ENCODE measurements at places on chromosomes 2 and 18.

- DNase-seq, result no peak
Observed at GRCh38 chr2:44573996-44574395, 212.2 kb downstream of the CAMKMT start.

DNA sequence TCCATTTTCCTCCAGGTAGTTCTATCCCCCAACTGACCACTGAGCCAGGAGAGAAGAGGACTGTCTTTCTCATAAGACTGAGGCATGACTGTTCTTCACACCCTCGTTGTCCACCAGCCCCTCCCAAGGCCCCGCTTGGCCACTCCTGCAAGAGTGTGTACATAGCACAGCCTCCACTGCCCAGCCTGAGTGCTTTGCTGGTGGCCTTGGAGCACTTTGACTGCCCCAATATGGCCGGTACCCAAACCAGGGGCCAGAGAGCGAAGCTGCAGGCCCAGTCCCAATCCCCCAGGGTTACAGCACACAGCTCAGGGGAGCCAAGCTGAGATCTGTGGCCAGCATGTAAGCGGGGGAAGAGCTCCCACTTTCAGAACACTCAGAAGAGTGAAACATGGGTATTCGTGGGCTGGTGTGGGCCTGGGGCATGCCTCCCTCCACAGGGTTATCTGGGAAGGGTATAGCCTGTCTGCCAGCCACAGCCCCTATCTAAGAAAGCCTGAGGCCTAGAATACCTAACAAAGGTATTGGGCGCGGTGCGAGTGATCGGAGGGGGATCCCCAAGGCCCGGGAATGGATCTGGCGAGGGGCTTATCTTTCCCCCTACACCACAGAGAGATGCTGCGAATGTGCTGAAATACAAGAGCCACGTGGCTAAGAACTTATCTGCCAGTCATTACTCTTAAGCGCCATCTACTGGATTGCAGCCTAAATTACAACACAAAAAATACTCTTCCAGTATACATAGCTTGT is 163.8 kb downstream of the WDPCP start:
- no peak for DNase-seq

- DNase-seq, result no peak
Observed at GRCh38 chr2:9761577-9761976, 81.7 kb upstream of the TAF1B start.

DNA sequence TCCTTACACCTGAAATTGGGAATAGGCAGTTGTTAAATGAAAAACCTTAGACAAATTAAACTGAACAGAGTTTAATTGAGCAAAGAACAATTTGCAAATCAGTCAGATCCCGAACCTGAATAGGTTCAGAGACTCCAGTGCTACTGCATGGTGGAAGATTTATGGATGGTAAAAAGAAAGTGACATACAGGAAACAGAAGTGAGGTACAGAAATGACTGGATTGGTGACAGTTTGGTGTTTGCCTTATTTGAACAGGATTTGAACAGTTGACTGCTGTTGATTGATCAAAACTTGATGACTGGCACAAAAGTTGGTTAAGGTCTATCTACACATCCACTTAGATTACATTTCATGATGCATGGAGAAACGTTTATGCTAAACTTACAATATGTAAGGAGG is 248.8 kb downstream of the HNMT start:
- DNase-seq, result no peak

DNA sequence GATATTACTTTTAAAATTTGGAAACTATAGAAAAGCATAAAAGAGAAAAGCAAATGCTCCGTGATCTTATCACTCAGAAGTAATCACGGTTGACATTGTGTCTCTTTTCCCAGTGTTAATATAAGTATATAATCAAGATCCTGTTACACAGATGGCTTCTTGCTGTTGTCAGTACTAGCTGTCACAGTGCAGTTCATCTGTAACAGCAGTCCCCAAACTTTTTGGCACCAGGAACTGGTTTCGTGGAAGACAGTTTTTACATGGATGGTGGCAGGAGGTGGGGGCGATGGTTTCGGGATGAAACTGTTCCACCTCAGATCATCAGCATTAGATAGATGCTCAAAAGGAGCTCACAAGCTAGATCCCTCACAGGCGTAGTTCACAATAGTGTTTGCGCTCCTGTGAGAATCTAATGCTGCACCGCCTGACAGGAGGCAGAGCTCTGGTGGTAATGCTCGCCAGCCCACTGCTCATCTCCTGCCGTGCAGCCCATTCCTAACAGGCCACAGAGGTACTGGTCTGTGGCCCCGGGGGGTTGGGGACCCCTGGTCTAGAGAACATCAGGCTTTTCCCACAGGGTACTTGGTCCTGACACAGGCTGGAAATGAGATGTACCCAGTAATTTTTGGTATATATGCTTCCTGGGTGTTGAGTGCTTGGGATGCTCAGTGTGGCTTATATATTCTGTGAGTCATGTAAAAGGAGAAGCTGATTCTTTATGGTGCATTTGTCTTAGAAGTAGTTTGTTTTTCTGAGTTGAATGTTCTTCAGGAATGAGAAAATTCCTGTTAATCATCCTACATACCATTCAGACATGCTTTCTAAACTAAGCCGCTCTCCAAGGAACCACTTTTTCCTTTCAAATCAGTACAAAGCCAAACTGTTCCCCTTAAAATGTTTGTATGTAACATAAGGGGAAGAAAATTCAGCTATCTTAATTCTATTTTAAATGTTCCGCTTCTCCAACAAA is 121.8 kb downstream of the NCK2 start:
- DNase-seq, result no peak

DNA sequence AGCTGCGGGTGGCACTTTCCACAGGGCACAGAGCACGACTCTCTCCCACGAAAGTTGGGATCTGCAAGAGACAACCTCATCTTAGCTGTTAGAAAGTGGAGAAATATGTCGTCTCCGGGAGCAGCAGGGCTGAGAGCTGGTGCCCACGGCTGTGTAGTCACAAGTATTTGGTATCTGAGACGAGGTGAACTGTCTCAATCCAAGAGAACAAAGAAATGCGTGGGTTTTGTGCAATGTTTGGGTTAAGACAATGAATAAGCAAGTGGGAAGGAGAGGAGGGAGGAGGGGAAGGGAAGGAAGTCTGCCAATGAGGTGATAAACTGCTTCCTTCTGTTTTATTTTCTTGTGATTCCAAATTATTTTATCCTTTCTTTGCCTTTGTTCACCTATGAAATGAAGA is 18.0 kb downstream of the DYTN start:
- no peak for DNase-seq

DNA sequence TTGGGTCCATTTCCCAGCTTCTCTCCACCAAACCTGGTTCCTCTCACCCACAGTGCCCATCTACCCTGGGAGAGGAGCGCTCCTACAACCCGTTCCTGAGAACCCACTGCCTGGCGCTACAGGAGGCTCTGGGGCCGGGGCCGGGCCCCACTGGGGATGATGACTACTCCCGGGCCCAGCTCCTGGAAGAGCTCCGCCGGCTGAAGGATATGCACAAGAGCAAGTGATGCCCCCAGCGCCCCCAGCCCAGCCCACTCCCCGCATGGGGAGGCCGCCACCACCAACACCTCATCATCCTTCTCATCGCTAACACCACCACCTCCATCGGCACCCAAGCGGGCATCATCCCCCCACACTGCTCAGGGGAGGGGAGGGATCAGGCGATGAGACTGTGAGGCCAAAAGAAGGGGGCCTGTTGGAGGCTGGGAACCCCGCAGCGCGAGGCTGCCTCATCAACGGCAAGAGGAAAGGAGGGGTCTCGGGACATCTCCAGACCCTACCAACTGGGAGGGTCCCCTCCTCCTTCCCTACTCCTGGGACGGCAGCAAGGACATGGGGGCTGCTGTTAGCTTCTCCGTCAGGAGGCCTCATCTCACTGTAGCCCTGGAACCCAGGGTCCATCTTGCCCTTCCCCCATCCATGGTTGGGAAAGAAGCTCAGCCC is 11.8 kb upstream of the CATIP start:
- DNase-seq, result no peak

GRCh38 chr2:48870503-48870902 is 115.0 kb upstream of the LHCGR start:
- DNase-seq, result no peak

DNA sequence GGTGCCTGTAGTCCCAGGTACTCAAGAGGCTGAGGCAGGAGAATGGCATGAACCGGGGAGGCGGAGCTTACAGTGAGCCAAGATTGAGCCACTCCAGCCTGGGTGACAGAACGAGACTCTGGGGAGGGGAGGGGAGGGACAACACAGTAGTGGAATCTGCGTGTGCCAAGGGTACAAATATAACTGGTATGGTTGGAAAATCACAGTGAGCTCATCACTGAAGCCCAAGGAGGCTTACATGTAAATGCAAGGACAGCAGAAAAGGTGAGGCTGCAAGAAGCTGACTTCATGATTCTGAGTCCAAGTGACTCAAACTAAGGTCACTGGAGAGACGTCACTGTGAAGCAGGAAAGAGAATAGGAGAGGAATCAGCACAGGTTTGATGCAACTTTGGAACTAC is 9.2 kb downstream of the SEPTIN10 start:
- DNase-seq, result no peak

- no peak for DNase-seq
Observed at GRCh38 chr2:33602201-33602830, 3.2 kb upstream of the FAM98A start.

DNA sequence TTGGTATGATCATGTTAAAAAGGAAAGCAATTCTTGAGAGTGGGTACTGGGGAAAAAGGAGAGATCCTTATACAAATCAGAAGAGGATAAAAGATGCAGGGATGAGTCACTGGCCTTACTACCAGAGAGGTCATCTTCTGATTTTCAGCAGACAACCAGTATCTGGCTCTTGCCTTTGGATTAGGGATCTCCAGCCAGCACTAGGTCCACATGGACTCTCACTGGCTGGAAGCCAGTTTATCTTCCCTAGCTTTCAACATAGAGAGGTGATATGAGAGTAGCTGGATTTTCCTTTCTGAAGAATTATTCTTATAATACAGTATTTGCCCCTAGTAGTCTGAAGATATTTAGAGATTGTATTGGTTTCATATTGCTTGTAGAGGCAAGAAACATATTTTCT is 30.2 kb downstream of the CERKL start:
- no peak for DNase-seq

GRCh38 chr2:8089596-8089995 is 592.3 kb upstream of the ID2 start:
- no peak for DNase-seq

GRCh38 chr2:200448455-200448854 is 61.4 kb downstream of the KCTD18 start:
- no peak for DNase-seq

DNA sequence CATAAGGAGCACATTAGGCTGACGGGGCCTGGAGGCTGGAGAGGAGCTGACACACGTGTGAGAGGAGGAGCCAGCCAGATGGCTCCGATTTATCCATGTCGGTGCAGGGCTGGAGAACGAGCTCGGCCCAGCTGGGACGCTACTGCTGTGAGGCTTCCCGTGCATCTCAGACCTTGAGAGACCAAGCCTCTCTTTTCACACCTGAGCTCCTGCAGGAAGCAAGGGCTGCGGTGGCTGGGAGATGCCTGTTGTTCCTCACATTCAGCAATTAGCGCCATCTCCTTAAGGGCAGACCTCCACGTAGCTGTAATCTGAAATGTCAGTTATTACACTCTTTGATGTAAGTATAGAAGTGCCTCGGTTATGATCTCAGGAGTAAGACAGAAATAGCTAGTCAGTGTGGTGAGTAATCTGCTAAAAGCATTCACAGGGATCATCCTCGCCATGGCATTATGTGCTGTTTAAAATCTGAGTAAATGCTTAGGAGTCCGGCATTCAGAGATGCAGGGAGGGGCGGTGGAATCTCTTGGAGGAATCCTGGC is 107.9 kb downstream of the PRKCE start:
- no peak for DNase-seq

- DNase-seq, result no peak
Observed at GRCh38 chr2:85429213-85429923, 10.9 kb downstream of the SH2D6 start.

DNA sequence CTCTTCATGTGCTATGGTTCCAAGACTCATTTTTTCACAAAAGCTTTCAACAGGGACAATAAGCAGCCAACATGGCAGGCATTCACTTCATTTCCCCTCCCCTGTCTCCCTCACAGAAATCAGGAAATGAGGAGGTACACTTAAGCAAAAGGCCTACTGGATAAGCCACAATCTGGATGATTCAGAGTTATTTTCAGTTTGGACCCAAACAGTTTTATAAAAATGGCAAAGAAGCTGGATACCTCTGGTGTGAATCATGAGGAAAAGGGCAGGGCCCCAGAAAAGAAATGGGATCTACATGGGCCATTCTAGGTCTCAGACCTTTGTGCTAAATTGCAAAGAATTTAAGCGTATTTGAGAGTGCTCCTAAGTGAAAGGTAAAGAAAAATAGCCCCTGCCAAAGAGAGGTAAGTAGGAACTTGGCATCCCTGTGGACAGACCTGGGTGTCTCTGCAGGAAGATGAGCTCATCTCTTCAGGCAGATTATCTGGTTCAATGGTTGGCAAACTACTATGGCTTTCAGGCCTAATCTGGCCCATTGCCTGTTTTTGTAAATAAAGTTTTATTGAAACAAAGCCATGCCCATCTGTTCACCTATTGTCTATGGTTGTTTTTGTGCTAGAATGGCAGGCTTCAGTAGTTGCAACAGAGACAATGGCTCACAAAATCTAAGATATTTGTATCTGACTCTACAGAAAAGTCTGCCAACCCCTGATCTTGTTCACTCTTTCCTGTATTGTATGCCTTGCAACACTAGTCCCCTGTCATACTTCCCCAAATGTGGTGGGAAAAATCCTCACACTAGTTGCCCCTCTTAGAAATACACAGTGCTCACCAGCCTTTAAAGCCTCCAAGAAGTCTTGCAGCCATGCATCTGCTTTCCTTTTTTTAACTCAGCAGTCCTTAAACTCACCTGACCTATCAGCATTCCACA is 315.0 kb downstream of the ALK start:
- DNase-seq, result no peak

- DNase-seq, result no peak
Observed at GRCh38 chr2:148342086-148342485, 302.5 kb upstream of the EPC2 start.

GRCh38 chr2:17672583-17673317 is 80.9 kb downstream of the SMC6 start:
- no peak for DNase-seq

DNA sequence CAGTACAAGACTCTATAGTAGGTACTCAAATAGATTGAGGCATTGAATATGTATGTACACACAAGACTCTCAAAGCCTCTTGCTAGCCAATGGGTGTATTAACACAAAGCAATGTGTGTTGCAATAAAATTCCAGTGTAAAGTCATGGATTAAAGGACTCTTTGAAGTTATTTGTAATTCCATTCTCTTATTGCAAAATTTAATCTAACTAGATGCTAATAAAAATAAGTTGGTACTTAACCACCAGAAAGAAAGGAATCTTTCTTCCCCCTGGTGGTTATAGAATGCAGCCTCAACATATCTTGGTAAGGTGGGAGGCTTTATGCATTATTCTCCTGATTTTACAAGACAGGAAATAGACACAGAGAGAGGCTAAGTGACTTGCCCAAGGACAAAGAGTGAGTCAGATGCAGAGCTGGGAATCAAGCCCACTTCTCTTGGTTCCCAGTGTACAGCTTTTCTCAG is 18.0 kb downstream of the LRP1B start:
- no peak for DNase-seq

DNA sequence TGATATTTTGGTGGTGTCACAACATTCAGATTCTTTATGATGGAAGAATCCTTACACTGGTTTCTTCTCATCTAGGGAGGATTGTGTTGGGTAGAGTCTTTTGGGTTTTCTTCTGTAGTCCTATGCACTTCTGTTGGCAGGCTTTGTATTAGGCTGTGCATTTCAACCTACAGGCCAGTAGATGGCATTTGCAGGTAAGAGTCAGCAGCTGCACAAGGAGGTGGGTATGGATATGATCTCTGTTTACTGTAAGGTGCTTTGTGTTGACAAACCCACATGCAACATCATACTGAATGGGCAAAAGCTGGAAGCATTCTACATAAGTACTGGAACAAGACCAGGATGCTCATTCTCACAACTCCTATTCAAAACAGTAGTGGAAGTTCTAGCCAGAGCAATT is 656.8 kb downstream of the METTL4 start:
- DNase-seq, result no peak

Measured in stimulated activated naive B cell treated with anti-CD40 and anti-IgM and Interleukin-4, amounts not matched to agents 10 μg/mL and 1 μg/mL and 100 μg/mL, for 72 hours (primary cell).